Stimulated activated CD4-positive, alpha-beta T cell treated with anti-CD3 and anti-CD28 coated beads, Interleukin-1b, Interleukin-23, amount 100 ng/mL, for 48 hours (primary cell): ENCODE measurements at places on chromosomes 16 and 17.

- DNase-seq, result no peak
These were observed 70.9 kb upstream of the METRNL start for GRCh38 chr17:83008526-83008925.

- no peak for DNase-seq
These were observed 14.4 kb downstream of the SLFN5 start for GRCh38 chr17:35257208-35257659.

GRCh38 chr16:56743840-56744239 is 13.9 kb downstream of the NUP93 start:
- DNase-seq, result no peak

DNA sequence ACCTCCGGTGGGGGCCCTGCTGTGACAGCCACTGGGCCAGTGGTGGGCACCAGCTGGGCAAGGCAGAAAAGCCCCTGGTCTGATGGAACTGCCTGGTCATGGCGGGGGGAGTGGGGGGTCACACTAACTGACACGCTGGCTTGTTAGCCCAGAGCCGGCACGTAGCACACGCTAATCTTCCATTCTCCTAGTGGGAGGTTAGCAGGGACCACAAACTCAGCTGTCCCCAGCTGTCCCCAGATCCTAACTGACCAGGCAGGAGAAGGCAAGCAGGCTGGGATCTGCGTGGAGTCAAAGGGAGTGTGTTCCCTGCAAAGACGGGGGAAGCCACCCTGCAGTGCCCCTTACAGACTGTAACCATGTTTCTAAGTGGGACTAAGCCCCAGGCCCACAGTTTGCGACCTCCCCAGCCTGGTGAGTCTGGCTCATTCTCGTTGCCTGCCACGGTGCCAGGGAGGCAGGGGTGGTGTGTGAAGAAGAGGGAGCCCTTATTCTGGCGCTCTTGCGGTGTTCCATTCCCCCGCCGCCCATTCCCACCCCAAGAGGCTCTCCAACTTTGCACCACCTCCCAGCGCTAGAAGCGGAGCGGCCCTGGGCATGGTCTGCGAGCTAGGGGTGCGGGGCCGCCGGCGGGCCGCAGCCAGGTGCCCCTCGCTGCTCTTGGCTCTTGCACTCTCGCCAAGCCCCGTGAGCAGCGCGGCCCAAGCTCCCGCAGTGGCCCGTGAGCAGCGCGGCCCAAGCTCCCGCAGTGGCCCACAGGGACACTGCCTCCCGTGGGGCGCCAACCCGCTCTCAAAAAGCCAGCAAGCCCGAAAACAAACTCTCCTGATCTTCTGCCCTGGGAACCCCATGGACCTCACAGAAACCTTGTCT is 12.1 kb upstream of the ZNF423 start:
- no peak for DNase-seq

- no peak for DNase-seq
These were observed 33.8 kb upstream of the NSRP1 start for GRCh38 chr17:30082773-30083172.

DNA sequence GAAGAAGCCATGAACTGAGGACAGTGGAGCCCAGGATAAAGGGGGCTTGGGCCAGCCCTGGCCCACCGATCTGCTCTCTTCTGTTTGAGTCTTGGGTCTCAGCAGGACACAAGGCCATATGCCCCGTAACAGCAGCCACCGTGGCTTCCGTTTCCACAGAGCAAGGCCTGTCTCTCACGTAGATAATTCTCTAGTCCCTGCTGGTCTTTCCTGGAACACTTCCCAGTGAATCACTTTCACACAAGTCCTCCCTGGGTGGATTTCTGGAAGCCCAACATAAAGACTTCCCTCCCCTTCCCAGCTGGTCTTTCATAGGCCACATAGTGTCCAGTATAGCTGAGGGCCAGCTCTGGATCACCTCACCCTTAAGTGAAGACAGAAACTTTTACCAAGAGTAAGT is 19.9 kb upstream of the C16orf78 start:
- no peak for DNase-seq

DNA sequence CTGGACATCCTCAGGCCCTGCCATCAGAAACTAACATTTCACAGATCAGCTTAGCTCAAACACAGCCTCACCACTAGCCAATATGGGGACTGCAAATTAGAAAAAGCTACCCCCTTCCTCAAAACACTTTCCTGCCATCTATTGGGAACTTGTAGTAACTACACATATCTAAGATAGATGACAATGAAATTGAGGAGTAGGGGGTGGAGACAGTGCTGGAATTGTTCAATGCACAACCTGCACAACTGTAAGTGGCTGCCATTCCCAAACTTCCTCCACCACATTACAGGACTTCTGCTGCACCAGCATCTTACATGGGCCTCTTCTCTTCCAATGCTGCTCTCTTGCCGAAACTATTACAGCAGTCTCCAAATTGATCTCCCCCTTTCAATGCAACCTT is 21.9 kb downstream of the AIPL1 start:
- DNase-seq, result no peak

- no peak for DNase-seq
These were observed 33.2 kb downstream of the TMEM235 start for GRCh38 chr17:78264590-78264989.

- DNase-seq, result no peak
These were observed 16.2 kb downstream of the PSMD3 start for GRCh38 chr17:39996800-39997199.

- no peak for DNase-seq
These were observed at the start of gene CRHR1 for GRCh38 chr17:45784293-45784740. TSS of gene CRHR1 (plus strand) at chr17:45784320. CDS start at chr17:45784545, 225 bp downstream.

GRCh38 chr16:30747331-30747730 is 894 bp upstream of the PHKG2 start:
- DNase-seq, result no peak

GRCh38 chr16:86020971-86021370 is 122.0 kb downstream of the IRF8 start:
- no peak for DNase-seq

GRCh38 chr17:77801545-77802332 is 156.8 kb upstream of the TNRC6C start:
- DNase-seq, result no peak

GRCh38 chr17:62578757-62579487 is 48.5 kb upstream of the MRC2 start:
- no peak for DNase-seq

DNA sequence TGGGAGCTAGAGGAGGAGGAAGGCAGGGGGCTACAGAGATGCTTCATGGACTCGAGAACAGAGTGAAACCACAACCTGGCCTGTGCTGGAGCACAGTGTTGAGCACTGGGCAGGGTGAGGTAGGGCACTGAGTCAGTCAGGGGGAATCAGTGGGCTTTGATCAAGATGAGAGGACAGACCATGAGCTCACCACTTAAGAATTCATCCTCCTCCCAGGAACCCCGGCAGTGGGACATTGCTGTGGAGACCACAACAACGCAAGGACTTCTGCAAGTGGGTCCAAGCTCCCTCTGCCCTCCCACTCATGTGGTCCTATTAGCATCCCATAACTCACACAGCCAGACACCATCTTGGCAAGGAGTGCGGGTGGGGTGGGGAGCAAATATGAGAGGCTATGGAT is 1.7 kb upstream of the CES5A start:
- DNase-seq, result no peak

DNA sequence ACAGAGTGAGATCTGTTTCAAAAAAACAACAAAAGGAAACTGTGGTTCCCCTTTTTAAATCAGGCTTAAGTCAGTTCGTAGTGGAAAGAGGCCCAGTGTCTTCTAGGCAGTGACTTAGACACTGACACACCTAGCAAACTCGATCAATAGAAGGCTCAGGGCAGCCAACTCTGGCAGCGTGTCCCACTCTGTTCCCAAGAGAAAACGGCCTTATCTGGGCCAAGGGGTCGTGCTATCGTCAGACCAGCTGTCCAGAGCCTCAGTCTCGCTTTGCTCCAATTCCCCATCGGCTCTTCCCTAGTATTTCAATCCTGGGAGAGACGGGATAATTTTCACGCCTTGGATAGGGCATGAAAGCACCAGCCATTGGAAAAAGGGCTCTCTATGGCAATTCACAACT is 72.9 kb downstream of the SLC5A11 start:
- DNase-seq, result no peak

- DNase-seq, result no peak
These were observed 68.5 kb downstream of the WWP2 start for GRCh38 chr16:69830534-69831211.

DNA sequence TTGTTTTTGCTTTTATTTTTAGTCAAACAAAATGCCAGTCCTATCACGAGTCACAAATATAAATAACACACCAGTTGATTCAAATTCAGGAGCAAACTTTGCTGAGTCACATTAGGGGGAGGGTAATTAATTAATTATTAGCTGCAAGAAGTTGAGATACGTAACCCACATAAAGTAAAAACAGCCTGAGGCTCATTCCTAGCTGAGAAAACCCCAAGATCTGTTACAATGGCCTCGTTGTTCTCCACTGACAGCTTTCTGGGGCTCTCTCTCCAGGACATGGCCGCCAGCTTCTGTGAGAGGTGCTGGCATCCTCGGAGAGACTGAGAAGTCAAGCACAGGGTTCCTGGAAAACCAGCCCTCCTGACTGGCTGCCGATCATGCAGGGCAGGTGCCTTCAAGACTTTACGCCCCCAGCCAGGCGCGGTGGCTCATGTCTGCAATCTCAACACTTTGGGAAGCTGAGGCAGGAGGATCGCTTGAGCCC is 11.1 kb downstream of the RAB40B start:
- DNase-seq, result no peak

- no peak for DNase-seq
These were observed 161.3 kb upstream of the GSE1 start for GRCh38 chr16:85451641-85452363.

- no peak for DNase-seq
These were observed 6.7 kb upstream of the PHKG2 start for GRCh38 chr16:30741461-30741914.

DNA sequence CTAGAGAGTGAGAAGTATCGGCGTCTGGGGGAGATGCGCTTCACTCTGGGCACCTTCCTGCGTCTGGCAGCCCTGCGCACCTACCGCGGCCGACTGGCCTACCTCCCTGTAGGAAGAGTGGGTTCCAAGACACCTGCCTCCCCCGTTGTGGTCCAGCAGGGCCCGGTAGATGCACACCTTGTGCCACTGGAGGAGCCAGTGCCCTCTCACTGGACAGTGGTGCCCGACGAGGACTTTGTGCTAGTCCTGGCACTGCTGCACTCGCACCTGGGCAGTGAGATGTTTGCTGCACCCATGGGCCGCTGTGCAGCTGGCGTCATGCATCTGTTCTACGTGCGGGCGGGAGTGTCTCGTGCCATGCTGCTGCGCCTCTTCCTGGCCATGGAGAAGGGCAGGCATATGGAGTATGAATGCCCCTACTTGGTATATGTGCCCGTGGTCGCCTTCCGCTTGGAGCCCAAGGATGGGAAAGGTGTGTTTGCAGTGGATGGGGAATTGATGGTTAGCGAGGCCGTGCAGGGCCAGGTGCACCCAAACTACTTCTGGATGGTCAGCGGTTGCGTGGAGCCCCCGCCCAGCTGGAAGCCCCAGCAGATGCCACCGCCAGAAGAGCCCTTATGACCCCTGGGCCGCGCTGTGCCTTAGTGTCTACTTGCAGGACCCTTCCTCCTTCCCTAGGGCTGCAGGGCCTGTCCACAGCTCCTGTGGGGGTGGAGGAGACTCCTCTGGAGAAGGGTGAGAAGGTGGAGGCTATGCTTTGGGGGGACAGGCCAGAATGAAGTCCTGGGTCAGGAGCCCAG is 2.8 kb downstream of the SPHK1 start:
- no peak for DNase-seq

DNA sequence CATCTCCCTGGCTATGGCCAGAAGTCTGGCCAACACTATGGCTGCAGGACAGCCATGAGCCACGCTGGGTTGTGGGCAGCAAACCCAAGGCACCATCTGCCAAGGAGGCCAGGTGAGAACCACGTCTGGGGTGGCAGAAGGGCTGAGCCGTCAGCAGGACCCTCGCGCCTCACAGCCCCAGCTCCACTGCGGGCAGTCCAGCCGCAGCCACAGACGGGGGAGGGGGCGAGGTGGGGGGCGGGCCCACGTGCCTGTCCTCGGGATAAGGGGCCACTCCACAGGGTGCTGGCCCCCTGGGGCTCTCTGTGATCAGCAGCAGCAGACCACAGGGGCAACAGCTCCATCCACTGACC is 6.5 kb upstream of the BAIAP2 start:
- DNase-seq, result no peak

GRCh38 chr17:56819431-56820145 is 14.1 kb downstream of the C17orf67 start:
- DNase-seq, result peak; percentile 74

DNA sequence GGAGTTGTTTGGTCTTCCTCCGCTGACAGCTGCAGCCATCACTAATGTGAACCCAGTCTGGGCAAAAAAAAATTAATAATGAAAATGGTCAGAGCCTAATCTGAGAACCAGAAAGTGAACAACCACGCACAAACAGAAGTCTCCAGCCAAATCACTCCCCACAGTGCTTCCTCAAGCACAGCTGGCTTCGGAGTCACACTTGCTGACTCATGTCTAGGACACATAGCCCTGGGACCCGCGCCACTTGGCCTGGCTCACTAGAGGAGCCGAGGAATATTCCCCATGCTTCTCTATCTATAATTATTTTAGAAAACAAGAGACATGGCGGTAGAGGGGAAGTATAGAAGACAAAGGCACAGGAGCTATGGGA is 109.1 kb downstream of the ZFHX3 start:
- no peak for DNase-seq

DNA sequence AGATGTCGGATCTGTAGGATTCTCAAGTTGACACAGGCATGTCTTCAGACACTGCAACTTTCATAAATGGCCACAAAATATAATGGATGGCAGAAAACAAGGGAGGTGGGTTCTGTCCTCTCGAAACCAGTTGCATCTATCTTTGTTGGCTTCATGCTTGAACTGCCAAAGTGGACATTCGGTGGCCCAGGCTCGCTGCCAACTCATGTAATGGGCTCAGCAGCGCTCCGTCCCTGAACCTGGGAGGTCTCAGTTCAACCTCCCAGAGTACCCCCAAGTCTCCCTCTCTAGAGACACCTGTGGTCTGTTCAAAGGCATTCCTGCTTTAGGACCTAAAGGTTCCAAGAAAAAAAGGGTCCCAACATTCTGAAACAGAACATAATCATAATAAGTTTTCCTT is 71.9 kb downstream of the NXN start:
- DNase-seq, result no peak

DNA sequence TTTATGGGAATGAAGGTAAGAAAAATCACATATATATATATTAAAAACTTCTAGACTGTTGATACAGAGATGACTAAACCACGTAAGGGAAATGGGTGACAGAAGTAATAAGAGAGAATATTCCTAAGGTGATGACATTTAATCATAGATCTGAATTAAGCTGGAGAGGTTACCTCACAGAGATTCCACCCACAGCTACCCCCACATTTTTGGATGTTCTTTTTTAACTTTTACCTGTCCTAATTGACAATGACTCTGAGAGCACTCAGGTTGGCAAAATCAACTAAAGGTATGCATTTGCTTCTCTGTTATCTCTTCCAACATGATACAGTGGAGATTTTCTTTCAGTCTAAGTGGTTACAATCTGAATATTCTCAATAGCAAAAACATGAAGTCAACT is 1280.6 kb downstream of the CDH11 start:
- no peak for DNase-seq

DNA sequence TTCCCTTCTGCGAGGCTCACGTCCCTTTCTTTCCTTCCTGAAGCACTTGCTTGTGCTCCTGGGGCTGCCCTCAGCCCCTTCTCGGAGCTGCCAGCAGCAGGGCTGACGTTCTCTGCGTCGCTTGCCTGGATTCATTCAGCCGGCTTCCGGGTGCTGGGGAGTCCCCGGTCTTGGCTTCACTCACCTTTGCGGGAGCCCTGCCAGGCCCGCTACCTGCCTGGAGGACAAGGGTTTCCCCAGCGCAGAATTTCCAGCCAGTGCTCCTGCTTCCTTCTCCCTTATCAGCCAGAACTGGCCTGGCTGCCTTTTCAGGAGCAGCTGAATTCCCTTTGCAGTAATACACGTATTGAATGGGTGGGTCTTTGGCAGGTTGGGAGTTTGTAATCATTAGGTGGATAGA is 22.1 kb upstream of the IL17C start:
- DNase-seq, result no peak
